ENCODE measurements at places on chromosomes 11 and 22.

GRCh38 chr11:5258543-5259262, 4.1 kb upstream of the HBG2 start:
- DNase-seq, result no peak

DNA sequence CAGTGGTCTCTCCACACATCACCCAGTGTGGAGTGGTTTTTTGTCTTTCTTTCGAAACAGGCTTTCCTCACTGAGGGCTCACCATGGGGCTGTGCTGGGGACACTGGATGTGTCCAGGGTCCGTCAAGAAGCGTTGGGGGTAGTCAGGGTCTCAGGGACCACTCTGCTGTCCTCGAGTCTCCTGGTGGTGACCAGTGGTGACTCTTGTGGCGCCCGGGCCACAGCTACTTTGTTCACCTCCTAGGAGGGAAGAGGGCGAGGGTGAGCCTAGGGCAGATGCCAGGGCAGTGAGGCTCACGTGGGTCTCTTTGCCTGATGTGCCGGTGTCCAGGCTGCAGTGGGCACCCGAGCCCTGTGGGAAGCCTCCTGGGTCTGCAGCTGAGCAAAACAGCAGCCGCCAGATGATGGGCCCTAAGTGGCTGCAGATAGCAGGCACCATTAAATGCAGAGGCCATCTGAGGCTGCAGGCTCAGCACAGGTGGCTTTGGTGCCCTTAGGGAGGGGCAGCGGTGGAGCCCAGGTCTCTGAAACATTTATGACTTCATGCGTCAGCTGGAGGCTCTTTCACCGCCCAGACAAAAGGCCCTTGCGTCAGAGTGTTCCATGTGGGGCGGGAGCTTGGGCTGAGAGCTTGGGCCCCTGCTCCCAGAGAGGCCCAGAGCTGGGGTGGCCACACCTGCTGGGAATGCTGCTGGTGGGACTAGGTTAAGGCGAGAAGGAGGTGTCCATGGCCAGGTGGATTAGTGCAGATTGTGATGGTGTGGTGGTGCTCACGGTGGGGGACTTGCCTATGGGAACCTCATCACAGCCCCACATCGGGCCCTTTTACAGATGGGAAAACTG, 29.5 kb downstream of the KCNQ1 start:
- DNase-seq, result no peak

- no peak for DNase-seq
These were observed 7.1 kb upstream of the MUC15 start for GRCh38 chr11:26578998-26579661.

GRCh38 chr11:132881622-132882021, 650.7 kb downstream of the OPCML start:
- DNase-seq, result no peak

GRCh38 chr11:63448646-63449045, 42.3 kb downstream of the PLAAT5 start:
- DNase-seq, result no peak

DNA sequence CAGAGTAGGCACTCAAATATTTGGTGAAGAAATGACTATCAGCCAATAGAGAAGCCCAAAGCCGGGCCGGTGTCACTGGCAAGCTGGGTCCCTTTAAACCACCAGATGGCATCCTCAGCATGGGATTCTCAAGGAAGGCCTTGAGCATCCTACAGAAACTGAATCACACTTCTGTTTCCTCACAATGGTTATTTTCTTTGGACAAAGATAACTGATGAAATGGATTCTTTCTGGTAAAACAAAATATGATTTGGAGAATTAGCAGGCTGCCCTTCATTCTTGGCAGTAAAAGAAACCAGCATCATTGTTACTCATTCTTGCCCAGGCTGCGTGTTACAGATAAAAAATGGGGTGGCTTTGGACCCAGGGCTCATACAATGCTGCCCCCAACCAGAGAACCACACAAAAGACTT, 30.3 kb upstream of the ASPHD2 start:
- DNase-seq, result peak; percentile 56

DNA sequence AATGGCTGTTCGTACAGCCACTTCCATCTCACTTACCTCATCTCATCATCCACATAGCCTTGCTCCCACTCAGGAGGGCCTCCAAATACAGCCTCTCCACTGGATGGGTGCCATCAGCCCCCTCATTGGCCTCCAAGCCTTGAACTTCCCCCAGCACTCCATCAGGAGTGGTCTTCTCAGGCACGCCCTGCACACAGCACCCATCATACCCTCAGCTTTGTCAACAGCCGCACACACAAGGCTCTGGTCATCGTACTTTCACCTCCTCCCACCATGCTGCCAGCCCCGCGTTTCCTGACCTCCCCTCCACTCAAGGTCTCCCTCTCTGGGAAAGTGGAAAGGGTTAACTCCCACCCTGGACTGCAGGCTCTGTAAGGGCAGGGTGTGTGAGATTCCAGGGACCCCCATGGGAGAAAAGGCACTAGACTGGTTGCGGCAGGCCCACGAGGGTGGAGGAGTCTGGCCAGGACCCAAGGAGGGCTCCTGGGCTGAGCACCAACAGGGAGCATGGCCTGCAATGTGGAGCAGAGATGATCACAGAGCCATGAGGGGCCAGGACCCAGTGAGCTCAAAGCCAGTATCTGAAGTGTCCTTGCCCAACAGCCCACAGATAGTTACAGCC, 21.0 kb upstream of the SCARF2 start:
- no peak for DNase-seq
